Vagina (tissue), 2 donors: ENCODE measurements at places on chromosomes 4 and X.

GRCh38 chr4:24774452-24774851 lies 20.9 kb upstream of the SOD3 start:
- no peak overlapping the region for H3K4me3 ChIP-seq
- no peaks in the 10 kb centered on the region for H3K36me3 ChIP-seq
- no peak for DNase-seq
- peaks cover 45% of the 10 kb centered on the region for H3K4me1 ChIP-seq

- DNase-seq: no peak
- peaks cover 40% of the 10 kb centered on the region for H3K4me1 ChIP-seq
- H3K27me3 ChIP-seq: peaks cover 5% of the 10 kb centered on the region
- H3K27ac ChIP-seq: peak within 1 kb of the TSS; percentile 79
- peaks cover 8% of the 10 kb centered on the region for H3K36me3 ChIP-seq
Measured at GRCh38 chr4:4859325-4859798, at the start of gene MSX1. MSX1 (plus strand) TSS chr4:4859665; CDS start chr4:4859900, 235 bp downstream.

GRCh38 chrX:49129427-49129826 lies 5.9 kb upstream of the GPKOW start:
- no peaks in the 10 kb centered on the region for H3K27me3 ChIP-seq
- no peak for DNase-seq
- H3K4me1 ChIP-seq: no peaks in the 10 kb centered on the region
- no peaks in the 10 kb centered on the region for H3K36me3 ChIP-seq

GRCh38 chr4:100889401-100889800 lies 371.6 kb upstream of the EMCN start:
- no peaks in the 10 kb centered on the region for H3K4me1 ChIP-seq
- H3K36me3 ChIP-seq: no peaks in the 10 kb centered on the region
- H3K27ac ChIP-seq: no peak overlapping the region
- H3K27me3 ChIP-seq: no peaks in the 10 kb centered on the region

DNA sequence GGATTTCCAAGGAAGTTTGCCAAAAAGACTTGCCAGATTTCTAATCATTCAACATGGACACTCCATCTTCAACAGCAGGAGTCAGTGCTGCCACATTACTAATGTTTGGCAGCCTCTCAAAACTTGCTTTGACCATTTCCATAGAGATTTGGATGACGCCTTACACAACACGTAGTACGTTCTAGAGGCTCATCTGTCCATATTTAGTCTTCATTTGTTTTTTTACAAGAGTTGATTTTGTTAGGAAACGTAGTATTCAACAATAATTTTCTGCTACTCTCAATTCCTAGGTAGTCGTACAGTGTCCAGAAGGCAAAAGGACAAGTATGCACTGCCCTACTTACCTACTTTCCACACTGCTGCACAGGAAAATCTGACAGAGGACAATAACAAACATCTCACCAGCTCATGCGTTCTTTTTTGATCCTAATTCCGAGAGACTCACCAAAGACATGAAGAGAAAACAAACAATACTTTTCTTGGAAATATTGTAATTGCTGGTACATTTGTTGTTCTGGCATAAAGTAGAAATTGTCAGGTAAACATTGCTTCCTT lies 117.3 kb downstream of the SNCA start:
- DNase-seq: no peak
- no peaks in the 10 kb centered on the region for H3K4me1 ChIP-seq
- no peak overlapping the region for H3K4me3 ChIP-seq
- no peaks in the 10 kb centered on the region for H3K27me3 ChIP-seq
- no peak overlapping the region for H3K27ac ChIP-seq

GRCh38 chrX:44828008-44828605 lies 15.7 kb upstream of the DUSP21 start:
- no peaks in the 10 kb centered on the region for H3K36me3 ChIP-seq
- no peak overlapping the region for H3K27ac ChIP-seq
- no peak for DNase-seq
- H3K27me3 ChIP-seq: no peaks in the 10 kb centered on the region

DNA sequence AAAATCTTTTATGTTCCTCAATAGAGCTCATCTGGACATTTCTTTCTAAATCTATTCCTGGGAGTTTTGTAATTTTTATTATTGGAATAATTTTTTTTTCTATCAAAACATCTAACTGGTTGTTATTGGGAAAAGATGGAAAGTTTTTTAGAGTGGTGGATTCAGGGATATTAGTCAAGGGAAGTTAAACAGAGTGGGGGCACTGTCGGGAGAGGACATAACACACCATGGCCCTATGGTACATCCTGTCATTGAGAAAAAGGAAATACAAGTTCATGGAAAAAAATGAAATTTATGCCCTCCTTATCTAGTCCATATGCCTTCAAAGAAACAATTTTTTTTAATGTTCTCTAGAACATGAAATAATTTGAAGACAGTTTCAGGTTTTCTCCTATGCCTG lies 96.3 kb upstream of the TSPAN5 start:
- no peak overlapping the region for H3K4me3 ChIP-seq
- no peaks in the 10 kb centered on the region for H3K27me3 ChIP-seq
- no peaks in the 10 kb centered on the region for H3K36me3 ChIP-seq
- H3K27ac ChIP-seq: no peak overlapping the region

GRCh38 chr4:1417522-1418390 lies 11.5 kb upstream of the NKX1-1 start:
- H3K36me3 ChIP-seq: no peaks in the 10 kb centered on the region
- H3K27ac ChIP-seq: no peak overlapping the region
- H3K4me1 ChIP-seq: no peaks in the 10 kb centered on the region
- no peak overlapping the region for H3K4me3 ChIP-seq
- peak; percentile 90 for DNase-seq

DNA sequence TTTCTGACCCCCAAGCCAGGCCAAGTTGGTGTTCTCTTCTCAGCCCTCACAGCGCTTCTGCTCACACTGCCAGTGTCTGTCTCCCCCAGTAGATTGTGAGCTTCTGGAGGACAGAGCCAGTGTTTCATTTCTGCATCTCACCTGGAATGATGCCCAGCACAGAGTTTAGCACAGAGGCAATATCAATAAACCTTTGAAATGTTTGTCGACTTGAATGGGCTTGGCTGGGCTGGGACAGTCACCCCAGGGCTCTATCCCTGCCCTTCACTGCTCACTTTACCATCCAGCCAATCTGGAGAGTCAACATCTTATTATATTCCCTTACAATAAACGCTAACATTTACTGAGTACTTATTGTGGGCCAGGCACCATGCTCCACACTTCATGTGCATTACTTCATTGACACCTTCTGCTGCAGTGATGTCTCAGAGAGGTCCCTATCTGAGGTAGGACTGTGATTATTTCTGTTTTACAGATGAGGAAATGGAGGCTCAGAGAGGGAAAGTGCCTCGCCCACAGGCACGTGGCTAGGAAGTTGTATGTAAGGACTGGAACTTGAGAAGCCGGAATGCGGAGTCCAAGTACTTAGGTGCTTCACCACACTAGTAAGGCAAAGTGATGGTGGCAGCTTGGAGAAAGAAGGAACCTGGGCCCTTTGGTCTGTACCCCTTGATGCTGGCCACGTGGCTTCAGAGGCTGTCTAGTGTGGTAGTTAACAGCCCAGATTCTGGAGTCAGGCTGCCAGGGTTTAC lies 19.5 kb downstream of the EFNB1 start:
- no peaks in the 10 kb centered on the region for H3K36me3 ChIP-seq
- H3K27ac ChIP-seq: no peak overlapping the region
- no peak for DNase-seq
- H3K27me3 ChIP-seq: no peaks in the 10 kb centered on the region

DNA sequence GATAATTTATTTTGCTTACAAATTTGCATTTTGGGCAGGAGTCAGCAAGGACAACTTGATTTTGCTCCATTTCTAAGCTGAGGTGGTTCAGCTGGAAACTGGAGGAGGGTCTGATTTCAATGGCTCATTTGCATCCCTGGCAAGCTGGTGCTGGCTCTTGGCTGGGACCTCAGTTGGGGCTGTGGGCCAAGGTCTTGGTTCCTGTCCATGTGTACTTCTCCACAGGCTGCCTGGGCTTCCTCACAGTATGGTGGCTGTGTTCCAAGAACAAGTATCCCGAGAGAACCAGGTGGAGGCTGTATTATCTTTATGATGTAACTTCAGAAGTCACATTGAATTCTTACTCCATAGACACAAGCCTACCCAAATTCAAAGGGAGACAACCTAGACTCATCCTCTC lies 77.0 kb upstream of the STX18 start:
- no peaks in the 10 kb centered on the region for H3K36me3 ChIP-seq
- no peaks in the 10 kb centered on the region for H3K4me1 ChIP-seq
- DNase-seq: no peak

DNA sequence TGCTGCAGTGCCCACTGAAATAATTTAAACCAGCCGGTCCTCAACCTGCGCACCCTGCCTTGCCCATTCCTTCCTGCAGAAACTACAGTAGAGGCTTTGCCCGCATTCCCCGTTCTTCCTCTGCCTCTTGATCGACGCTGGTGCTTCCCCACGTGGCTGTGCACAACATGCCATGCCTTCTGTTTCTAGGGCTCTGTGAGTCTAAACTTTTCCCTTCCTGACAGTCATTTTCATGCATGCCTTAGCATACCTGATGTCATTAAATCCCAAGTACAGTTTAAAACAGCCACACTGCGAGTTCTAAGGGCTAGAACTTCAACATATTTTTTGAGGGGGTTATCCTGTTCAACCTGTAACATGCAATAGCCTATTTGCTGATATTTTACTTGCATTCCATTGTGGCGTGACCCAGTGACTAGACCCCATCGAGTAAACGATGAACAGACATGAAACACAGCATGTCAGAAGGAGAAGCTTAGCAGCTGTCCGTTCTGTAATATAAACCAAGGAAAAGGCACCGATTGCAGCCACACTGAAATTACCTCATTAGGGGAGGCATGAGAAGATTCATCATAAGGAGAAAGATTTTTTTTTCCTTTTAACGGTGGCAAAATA lies 232.5 kb downstream of the ARHGAP10 start:
- no peak for DNase-seq
- no peaks in the 10 kb centered on the region for H3K4me1 ChIP-seq
- no peak overlapping the region for H3K4me3 ChIP-seq
- H3K36me3 ChIP-seq: no peaks in the 10 kb centered on the region

DNA sequence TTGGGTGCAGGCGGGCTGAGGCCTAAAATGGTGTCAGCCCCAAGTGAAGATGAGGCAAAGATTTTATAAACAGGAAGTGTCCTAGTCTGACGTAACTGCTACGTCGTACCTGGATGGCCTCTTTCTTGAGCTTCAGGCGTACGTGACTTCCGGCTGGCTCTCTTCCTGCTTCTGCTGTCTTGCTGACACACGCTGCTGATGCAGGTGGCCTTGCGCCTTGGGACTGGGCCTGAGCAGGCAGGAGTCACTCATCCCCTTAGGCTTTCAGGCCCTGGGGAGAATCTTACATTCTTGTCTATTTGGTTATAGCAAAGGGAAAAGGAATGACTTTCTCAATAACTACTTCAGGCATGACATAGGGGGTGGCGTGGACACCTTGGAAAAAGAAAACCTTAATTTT lies 20.1 kb upstream of the ABRAXAS1 start:
- no peak for DNase-seq
- H3K27me3 ChIP-seq: no peaks in the 10 kb centered on the region
- no peak overlapping the region for H3K27ac ChIP-seq
- no peaks in the 10 kb centered on the region for H3K4me1 ChIP-seq
- H3K36me3 ChIP-seq: no peaks in the 10 kb centered on the region
- no peak overlapping the region for H3K4me3 ChIP-seq

- no peak for DNase-seq
- no peak overlapping the region for H3K4me3 ChIP-seq
- peak overlapping the region; percentile 21 for H3K27ac ChIP-seq
- H3K36me3 ChIP-seq: no peaks in the 10 kb centered on the region
- peaks cover 5% of the 10 kb centered on the region for H3K4me1 ChIP-seq
Measured at GRCh38 chr4:125011646-125012045, 299.1 kb upstream of the ANKRD50 start.

DNA sequence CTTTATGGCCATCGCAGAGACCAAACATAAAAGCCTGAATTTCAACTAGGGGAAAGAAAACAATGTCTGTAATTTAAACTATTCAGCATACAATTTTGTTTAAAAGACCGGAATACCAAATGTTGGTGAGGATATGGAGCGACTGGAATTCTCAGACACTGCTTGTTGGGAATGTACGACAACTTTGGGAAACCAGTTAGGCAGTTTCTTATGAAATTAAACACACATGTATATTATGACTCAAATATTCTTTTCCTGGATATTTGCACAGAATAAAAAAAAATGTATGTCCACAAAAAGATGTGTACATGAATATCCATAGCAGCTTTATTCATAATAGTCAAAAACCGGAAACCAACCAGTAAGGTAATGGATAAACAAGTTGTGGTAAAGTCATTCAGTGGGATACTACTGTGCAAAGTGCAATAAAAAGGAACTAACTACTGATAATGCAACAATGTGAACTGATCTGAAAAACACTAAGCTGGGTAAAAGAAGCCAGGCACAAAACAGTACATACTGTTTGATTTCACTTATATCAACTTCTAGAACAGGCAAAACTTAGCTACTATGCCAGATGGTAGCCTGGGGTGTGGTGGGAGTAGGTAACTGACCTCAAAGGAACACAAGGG lies 152.7 kb upstream of the FTHL17 start:
- no peaks in the 10 kb centered on the region for H3K27me3 ChIP-seq
- DNase-seq: no peak
- no peak overlapping the region for H3K27ac ChIP-seq
- H3K4me1 ChIP-seq: no peaks in the 10 kb centered on the region

- no peaks in the 10 kb centered on the region for H3K27me3 ChIP-seq
- no peaks in the 10 kb centered on the region for H3K36me3 ChIP-seq
- DNase-seq: no peak
- no peak overlapping the region for H3K27ac ChIP-seq
- H3K4me3 ChIP-seq: no peak overlapping the region
- H3K4me1 ChIP-seq: peaks cover 7% of the 10 kb centered on the region
Measured at GRCh38 chr4:16677001-16677944, 221.2 kb downstream of the LDB2 start.

- H3K4me1 ChIP-seq: no peaks in the 10 kb centered on the region
- H3K36me3 ChIP-seq: no peaks in the 10 kb centered on the region
- H3K27ac ChIP-seq: no peak overlapping the region
- no peak for DNase-seq
Measured at GRCh38 chr4:54678826-54679225, 21.1 kb downstream of the KIT start.

DNA sequence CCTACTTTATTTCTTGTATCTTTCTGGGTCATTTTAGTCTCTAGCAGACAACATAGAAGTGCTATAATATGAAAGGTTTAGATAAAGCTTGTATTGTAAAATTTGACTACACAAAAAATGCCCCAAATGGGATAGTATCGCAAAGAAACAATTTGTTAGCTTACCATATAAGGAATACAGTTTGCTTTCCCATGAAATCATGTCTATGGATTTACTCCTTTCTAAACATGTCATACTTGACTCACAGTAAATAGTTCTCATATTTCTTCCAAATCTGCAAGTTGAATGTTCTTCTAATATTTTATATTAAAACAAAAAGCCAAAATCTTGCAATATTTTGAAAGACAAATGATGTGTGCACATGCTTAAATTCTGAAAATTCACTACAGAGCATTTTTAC lies 103.9 kb downstream of the PPA2 start:
- H3K27ac ChIP-seq: no peak overlapping the region
- no peaks in the 10 kb centered on the region for H3K36me3 ChIP-seq
- H3K4me1 ChIP-seq: no peaks in the 10 kb centered on the region

- no peaks in the 10 kb centered on the region for H3K36me3 ChIP-seq
- no peak overlapping the region for H3K27ac ChIP-seq
Measured at GRCh38 chrX:151676196-151676595, 19.1 kb upstream of the PRRG3 start.

- no peak overlapping the region for H3K27ac ChIP-seq
- H3K4me3 ChIP-seq: no peak overlapping the region
- no peak for DNase-seq
- no peaks in the 10 kb centered on the region for H3K27me3 ChIP-seq
- peaks cover 18% of the 10 kb centered on the region for H3K36me3 ChIP-seq
Measured at GRCh38 chr4:143420227-143420626, 83.6 kb downstream of the GAB1 start.
